Kidney (tissue), 22 donors: ENCODE measurements at places on chromosomes 1 and 21. TPM values are rescaled to one million over a fixed set of nuclear protein-coding genes. Genes with fewer than 3 reads are reported as not detected.

GRCh38 chr1:209749205-209749604 is 6.6 kb upstream of the TRAF3IP3 start:
- H3K27ac ChIP-seq, result no peak overlapping the region
- H3K27me3 ChIP-seq, result no peaks in the 10 kb centered on the region
- H3K4me1 ChIP-seq, result no peaks in the 10 kb centered on the region
- DNase-seq, result no peak
- no peak overlapping the region for H3K4me3 ChIP-seq
- H3K36me3 ChIP-seq, result no peaks in the 10 kb centered on the region

GRCh38 chr21:17003258-17003615 is 509.6 kb upstream of the CXADR start:
- H3K4me3 ChIP-seq, result no peak overlapping the region
- H3K27me3 ChIP-seq, result no peaks in the 10 kb centered on the region
- H3K36me3 ChIP-seq, result no peaks in the 10 kb centered on the region
- H3K27ac ChIP-seq, result no peak overlapping the region

CCDC24 gene
- 24.3 TPM for total RNA-seq

DNA sequence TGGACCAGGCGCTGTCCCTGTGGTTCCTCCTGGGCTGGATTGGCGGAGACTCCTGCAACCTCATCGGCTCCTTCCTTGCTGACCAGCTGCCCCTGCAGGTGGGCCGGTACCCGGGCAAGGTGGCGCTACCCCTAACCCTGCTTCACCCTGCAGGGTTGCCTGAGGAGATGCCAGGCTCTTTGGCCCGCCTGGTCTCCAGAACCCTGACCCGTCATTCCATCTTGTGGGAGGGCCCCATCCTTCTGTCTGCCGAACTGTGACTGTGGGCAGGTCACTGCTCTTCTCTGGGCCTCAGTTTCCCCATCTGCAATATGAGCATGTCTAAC is 12.5 kb downstream of the SLC66A1 start:
- DNase-seq, result no peak
- H3K36me3 ChIP-seq, result peaks cover 3% of the 10 kb centered on the region
- no peaks in the 10 kb centered on the region for H3K27me3 ChIP-seq
- no peak overlapping the region for H3K4me3 ChIP-seq

ZMYM1 gene
- 18.9 TPM for total RNA-seq

LCE3D gene
- not detected for total RNA-seq

DNA sequence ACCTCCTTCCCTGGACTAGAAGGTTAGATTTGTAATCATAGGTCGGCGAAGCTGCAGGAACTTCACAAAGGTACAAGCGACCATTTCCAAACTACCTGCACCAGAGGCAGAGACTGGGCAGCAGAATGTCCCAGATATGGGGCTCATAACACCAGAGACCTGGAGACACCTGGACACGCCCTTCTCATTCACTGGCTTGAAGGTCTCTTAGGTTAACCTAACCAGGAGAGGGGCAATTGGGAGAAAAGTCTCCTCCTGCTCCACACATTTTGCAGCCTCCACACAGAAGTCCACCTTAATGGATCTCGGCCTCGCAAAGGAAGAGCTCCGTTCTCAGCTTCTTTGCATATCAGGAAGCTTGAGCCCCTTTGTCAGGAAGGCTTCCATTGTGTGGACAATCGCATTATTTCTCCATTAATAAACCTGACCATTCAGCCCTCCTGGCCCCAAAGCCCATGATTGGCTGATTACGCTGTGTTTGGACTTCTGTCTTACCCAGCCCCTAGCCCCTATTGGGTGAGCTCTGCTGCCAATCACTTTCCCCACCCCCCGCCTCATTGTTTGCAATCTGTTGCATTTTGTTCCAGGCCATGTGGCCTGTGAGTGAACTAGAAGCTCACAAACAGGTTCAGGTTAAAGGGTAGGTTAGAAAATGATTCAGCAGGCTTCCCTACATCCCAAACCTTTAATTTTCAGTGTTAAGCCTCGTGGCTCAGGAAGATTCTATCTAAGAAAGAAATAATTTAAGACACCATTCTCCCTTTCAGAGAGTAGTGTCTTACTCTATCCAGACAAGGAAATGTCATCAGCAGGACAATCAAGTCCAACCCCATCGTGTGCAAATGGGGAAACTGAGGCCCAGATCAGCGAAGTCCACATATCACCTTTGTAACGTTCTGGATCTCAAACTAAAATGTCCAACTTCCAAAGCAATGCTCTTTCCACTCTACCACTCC is 2.8 kb downstream of the MYCL start:
- H3K27ac ChIP-seq, result no peak overlapping the region
- H3K4me3 ChIP-seq, result no peak overlapping the region
- DNase-seq, result no peak
- H3K27me3 ChIP-seq, result peaks cover 4% of the 10 kb centered on the region
- H3K4me1 ChIP-seq, result no peaks in the 10 kb centered on the region
- H3K36me3 ChIP-seq, result no peaks in the 10 kb centered on the region

DNA sequence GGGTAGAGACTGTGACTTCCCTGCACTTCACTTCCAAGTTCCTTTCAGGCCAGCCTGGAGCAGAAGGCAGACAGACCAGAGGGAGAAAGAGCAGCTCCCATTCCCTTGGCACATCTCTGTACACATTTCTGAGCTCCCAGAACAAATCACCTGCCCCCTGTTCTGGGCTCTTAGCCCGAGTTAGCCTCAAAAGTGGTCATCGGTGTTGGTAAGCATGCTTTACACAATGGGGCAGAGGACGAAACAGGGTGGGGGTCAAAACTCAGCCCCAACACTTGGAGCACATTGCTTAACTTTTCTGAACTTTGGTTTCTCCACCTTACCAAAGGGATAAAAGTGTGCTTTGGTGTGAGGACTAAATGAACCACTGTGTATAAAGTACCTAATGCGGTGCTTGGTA is 98.7 kb downstream of the DAB1 start:
- no peak for DNase-seq
- H3K36me3 ChIP-seq, result no peaks in the 10 kb centered on the region
- H3K4me3 ChIP-seq, result no peak overlapping the region
- no peak overlapping the region for H3K27ac ChIP-seq

DNA sequence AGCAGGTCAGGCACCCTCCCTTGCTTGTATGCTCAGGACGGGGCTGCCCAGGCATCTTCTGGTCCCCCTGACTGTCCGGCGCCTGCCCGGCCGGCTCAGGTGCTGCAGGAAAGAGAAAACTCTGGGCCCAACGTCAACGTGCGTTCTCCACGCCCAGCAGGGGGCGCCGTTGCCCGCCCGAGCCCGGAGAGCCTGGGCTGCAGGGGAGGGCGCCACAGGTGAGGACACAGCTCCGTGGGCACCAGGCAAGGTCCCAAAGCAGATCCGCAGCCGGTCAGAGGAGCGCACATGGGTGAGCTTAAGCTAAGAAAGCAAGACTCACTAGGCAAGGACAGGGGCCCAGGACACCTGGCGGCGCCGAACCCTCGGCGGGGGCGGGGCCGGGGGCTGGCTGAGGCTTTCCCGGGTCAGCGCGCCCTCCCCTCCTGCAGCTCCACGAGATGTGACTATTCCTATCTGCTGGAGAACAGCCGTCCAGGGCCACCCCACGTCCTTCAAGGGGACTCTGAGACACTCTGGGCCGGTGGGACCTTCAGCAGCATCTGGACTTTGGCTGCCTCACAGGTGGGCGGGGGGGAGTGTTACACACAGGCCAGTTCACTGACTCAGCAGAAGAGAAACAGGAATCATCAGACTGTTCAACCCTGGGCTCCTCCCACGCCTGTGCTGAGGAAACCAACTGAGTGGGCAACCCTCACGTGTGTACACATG is 29.3 kb downstream of the KRTAP10-1 start:
- H3K4me1 ChIP-seq, result peaks cover 6% of the 10 kb centered on the region
- no peaks in the 10 kb centered on the region for H3K36me3 ChIP-seq
- no peak overlapping the region for H3K27ac ChIP-seq
- H3K4me3 ChIP-seq, result peak overlapping the region; percentile 1
- DNase-seq, result peak; percentile 87

GRCh38 chr1:197844651-197845050 is 57.8 kb upstream of the C1orf53 start:
- H3K27me3 ChIP-seq, result no peaks in the 10 kb centered on the region
- no peaks in the 10 kb centered on the region for H3K36me3 ChIP-seq
- no peaks in the 10 kb centered on the region for H3K4me1 ChIP-seq
- no peak for DNase-seq
- H3K4me3 ChIP-seq, result no peak overlapping the region
